ENCODE measurements at places on chromosomes 2 and 18.

- no peak for DNase-seq
Observed at GRCh38 chr2:158255257-158255656, 153.6 kb downstream of the UPP2 start.

DNA sequence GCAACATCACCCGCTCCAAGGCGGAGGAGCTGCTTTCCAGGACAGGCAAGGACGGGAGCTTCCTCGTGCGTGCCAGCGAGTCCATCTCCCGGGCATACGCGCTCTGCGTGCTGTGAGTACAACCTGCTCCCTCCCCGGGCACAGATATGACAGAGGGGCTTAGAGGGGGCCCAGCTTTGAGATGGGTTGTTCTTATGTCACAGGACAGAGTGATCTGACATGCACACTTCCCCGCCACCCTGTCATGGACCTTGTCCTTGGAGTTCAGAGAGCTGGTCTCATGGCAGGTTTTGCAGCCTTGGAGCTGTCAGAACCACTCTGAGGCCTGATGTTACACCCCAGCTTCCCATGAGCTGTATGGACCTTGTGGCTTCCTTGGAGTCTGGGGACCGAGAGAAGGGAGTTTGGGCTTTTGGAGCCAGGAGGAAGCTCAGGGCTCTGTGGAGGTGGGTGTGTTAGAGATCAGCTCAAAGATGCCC, 398 bp downstream of the INPP5D start:
- no peak for DNase-seq

GRCh38 chr2:80199504-80199903, 105.0 kb downstream of the LRRTM1 start:
- DNase-seq = no peak

DNA sequence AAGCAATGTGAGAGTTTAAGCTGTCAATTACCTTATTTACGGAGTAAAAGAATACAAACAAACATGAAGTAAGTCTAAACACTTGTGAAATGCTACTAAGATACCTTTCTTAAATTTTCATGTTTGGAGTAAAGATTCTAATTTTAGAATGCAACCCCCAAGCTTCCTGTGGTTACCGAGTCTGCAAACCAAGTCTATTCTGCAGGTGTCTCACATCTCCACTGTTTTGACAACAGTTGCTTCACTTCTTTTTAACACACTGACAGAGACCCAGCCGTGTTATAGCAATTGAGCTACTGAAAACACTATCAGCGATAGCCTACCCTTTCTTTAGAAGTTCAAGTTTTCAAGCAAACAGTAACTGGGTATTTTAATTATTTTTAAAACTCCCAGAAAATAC, 608.3 kb downstream of the ERBB4 start:
- DNase-seq = no peak

DNA sequence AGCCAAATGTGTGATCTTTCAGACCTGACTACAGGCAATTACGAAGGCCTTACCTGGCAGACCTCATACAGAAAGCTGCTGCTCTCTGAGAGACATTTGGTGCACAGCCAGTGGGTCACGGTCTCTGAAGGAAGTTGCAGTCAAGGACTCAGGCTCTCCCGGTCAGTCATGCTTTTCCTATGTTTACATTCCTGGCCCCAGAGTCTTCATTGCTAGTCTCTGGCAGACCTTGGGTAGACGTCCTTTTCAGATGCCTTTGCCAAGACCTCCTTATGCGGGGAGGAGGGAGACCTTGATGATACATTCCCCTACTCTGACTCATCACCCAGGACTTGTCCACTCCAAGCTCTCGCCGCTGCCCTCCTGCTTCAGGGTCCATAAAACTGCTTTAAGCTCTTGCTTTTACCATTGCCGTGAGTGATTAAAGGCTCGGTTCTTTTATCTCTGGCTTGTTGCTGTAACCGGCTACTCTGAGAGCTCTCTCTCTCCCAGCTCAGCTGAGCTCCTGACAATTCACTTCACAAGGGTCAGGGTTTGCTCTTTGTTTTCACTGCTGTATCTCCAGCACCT, 62.0 kb upstream of the SLC35F5 start:
- DNase-seq = peak; percentile 29
